ENCODE measurements at places on chromosomes 2 and 18.

- peak; percentile 51 for DNase-seq
Measured at GRCh38 chr2:11123856-11124759, 31.2 kb upstream of the SLC66A3 start.

DNA sequence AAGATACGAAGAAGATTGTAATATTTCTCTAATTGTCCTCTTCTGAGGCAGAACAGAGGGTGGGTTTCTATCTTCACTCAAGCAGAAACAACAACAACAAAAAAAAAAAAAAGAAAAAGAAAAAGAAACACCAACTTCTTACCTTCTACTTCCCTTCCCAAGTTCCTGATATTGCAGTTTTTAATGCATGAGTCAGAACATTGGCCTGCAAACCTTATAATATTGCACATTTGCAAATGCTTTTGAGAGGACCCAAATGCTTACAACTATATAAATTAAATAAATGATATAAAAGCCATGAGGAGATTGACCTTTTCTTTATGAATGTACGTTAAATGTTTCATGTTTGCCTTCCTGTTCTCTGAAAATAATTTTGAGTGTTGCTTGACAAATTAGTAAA is 37.3 kb downstream of the PAX3 start:
- DNase-seq = no peak

DNA sequence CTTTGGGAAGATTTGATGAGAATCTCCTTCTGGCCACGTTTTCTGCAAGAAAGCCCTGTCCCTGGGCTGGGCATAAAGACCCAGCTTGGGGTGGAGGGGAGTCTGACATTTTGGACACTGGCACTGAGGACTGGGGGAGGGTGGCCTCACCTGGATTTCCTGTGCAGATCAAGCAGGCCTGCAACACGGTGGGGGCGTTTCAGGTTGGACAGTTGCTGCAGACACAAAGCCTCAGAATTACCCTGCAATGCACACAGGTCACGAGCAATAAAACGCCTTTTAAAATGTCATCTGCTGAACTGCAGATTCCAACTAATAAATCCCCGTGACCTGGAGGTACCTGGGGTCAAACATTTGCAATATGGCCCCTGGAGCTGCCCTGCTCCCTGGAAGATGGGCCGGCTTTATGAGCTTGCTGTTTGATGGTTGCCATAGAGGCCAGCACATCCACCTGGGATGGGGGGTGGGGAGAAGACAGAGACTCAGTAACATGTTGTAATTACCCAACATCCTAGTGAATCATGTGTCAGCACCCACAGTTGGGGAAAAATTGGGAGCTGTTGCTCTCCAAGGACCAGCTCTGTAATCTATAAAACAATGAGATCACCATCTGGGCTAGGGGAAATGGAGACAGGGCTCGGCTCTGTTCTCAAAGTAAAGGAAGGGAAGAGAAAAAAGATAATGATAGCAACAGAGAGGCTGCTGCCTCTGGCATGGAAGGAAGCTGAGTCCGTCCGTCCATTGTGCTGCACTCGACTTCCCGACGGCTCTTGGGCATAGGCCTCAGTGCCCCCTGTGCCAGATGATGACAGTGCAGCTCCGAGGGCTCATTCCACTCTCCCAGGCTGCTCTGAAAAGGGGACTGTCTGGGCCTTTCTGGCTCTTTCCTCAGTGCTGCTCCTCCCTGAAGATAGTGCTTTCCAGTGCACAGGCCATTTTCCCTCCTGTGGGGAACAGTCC is 340.3 kb downstream of the CYRIA start:
- DNase-seq = no peak

DNA sequence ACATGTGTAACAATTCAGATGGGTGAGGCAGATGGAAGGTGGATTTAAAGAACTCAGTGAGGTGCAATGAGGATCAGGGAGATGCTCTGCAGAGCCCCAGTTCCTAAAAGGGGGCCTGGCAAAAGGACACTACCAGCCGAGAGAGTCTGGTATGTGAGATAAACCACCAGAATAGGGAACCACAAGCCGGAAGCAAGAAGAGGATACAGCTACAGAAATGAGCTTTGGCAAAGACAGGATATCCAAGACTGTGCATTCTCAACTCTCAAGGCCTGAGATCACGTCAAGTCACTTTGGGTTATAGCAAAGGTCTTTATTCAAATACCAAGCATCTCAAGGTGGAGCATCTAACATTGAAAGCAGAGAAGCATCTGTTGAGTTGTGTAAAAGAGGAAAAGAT is 293.5 kb downstream of the ARHGAP15 start:
- DNase-seq = no peak

DNA sequence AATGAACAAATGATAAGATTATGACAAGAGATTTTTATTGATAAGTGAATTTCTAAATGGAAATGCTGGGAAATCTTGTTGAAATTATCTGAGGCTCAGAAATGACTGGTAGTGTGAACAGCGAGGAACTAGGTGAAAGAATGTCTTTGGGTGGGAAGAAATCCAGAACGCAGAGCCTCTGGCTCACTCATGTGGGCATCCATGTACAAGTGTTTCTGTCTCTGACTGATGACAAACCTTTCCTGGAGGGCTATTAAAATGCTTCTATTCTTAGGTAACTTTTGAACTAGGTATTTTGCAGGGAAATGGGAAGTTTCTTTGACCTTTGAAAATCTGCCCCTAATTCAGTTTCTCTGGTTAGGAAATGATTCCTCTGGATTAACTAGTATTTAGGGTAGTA is 598.6 kb downstream of the SLC4A3 start:
- no peak for DNase-seq

GRCh38 chr2:177460973-177461585 is 68.5 kb downstream of the AGPS start:
- no peak for DNase-seq

DNA sequence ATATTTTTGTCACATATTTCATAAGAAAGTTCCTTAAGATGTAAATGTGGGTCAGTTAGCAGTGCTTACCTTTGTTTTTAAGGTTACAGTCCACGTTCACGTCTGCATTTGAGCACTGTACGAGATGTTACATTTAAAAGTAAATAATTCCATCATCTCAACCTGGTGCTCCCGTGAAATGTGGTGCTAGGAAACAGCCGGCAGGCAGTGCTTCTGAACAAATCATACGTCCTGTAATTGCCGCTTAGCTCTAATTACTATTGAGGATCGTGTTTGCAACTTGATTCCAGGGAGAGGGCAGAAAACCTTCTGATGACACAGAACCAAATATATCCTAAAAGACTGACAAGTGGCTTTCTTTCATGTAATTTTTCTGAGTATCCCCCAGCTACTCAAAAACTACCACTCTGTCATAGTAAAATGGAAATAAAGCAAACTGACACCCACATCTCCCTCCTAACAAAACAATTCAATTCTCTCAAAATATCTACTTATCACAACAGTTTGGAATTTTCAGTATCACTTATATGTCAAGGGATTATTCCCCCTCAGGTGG is 297.8 kb upstream of the SESTD1 start:
- DNase-seq = no peak

DNA sequence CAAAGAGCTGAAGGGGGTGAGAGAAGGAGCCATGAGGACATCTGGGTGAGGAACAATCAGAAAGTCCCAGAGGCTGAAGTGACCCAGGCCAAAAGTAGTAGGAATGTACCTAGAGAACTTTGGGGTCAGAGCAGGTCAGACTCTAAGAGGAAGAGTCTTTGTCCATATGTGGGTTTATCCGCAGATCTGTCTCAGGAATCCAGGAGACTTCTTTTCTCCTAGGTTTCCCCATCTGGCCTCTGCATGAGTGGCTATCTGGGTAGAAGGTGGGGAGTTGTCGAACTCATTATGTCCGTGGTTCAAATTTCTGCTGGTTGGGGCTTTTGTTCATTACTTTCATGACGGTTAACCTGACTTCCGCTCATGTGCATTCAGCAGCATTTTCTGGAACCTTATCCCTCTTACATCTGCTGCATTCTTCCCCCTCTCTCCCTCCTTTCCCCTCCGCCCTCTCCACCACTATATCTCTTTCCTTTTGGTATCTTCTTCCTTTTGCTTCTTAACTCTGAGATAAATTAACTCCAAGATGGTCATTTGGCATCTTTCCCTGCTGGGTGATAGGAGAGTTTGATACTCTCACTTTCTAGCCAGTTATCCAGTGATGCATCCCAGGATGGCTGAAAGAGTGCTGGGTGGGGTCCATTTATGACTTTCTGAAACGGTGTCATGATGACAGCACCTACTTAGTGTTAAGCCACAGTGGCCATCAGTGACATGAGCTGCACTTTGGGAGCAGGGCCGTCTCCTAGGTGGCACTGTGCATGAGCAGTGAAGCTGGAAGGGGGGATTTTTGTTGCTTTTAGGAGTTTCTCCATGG is 2.1 kb downstream of the LIPG start:
- DNase-seq = no peak

- no peak for DNase-seq
Measured at GRCh38 chr18:74286106-74286855, 5.5 kb downstream of the CYB5A start.

DNA sequence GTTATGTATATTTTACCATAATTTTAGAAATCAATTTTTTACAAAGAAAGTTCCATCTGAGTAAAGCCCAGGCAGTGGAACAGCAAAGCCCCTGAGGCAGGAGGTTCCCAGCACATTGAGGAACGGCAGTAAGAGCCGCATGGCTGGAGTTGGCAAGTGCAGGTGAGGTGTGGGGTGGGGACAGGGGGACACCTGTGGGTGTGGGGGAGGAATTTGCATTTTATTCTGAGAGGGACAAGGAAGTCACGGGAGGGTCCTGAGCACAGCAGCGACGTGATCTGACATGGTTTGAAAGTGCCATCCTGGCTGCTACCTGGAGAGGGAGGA is 16.1 kb upstream of the ADI1 start:
- DNase-seq = no peak

- DNase-seq = no peak
Measured at GRCh38 chr18:74898965-74899364, 301.3 kb downstream of the ZNF407 start.

- DNase-seq = no peak
Measured at GRCh38 chr2:66696374-66696773, 261.4 kb downstream of the MEIS1 start.

- DNase-seq = no peak
Measured at GRCh38 chr2:114038710-114039109, 148.8 kb downstream of the ACTR3 start.

DNA sequence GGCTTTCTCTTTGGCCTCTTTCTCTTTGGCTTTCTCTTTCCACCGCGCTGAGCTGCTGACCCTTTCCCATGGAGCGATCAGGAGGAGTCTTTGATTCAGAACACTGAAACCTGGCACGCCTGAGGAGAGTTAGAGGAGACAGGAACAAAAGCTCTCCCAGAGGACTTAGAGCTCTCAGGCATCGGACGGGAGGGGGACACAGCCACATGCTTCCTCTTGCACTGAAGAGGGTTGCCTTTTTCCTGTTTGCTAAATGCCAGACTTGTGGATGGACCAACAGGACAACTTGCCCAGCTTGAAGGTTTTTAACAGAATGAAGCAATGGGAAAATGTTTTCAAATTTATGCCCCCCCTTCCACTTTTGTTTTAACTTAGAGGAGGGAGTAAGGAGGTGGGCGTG is 3.6 kb upstream of the PTPN18 start:
- no peak for DNase-seq

DNA sequence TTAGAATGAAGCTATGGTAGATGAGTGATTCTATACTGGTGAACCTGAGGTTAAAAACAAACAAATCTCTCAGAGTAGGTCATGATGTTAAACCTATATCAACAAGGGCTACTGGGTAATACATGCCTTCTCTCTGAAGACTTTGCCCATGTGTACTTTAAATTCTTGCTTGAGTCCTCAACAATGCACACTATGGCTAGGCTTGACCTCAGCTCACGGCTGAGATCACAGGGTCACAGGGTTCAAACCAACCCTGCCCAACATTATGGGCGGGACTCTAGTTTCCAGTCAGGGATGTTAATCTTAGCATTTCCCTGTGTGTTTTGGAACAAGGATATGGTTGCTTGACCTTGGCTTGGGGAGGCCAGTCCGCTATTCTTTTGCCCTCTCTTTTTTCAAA is 7.7 kb downstream of the CD28 start:
- DNase-seq = no peak

DNA sequence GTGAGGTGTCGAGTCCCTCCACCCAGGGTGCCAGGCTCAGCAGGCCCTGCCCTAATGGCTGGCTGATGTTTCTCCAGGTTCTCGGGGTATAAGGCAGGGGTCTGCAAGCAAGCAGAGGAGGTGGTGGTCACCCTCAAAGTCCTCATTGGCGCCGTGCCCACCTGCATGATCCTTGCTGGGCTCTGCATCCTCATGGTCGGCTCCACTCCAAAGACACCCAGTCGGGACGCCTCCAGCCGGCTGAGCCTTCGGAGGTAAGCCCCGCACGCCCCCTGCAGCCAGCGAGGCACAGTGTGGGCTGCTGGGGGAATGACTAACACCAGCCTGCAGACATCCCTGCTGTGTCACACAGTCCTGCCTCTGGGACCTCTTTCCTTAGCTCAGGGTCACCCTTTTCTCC is 14.1 kb downstream of the MFSD2B start:
- no peak for DNase-seq

DNA sequence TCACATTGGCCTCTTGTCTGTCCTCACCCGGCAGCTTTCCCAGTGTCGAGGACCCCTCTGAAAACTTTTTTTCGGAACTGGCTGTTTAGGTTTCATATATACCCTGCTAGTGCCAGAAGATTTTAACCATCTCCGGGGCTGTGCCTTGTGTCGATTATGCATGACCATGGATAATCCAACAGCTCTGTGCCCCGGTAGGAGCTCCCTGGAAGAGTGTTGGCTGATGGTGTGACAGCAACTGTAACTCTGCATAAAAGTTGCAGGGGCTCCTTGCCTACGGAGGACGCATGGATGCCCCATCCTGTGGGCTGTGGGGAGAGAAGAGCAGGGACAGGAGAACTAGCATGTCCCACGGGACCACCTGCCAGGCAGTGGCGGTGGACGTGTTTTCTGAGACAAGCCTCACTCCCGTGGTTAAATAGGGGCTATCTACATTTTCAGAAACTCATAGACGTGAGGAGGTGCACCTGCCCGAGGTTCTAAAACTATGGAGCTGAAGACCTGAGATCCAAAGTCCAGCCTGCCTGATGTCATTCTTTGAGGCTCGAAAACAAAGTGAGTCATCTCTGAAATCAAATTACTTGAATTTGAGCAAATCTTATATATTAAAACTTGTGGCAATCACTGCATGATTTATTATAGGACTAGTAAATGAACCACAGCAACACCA is 437.2 kb upstream of the HS6ST1 start:
- DNase-seq = no peak

DNA sequence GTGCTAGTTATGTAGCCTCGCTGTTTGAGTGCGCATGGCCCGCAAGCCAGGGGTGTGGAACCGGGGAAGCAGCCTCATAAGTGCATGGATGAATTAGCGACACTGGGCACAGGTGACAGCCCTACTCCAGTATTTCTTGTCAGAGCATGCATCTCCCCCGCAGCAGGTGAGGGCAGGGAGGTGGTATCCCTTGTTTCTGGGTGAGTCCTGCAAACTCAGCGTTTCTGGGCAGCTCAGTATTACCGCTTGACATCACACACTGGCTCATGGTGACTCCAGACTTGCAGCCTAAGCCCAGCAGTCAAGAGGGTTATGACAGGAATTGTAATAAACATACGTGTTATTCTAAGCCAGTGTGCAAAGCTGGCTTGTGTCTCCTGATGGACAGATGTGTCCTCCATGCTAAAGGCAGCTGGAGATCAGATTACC is 2.5 kb downstream of the CABLES1 start:
- no peak for DNase-seq

Measured in stimulated activated CD4-positive, alpha-beta T cell treated with anti-CD3 and anti-CD28 coated beads, TNF-alpha, amount 100 ng/mL, for 24 hours (primary cell).